CD4-positive, alpha-beta T cell treated with Interleukin-4 for 4 hours (primary cell): ENCODE measurements at places on chromosomes 6 and 20.

DNA sequence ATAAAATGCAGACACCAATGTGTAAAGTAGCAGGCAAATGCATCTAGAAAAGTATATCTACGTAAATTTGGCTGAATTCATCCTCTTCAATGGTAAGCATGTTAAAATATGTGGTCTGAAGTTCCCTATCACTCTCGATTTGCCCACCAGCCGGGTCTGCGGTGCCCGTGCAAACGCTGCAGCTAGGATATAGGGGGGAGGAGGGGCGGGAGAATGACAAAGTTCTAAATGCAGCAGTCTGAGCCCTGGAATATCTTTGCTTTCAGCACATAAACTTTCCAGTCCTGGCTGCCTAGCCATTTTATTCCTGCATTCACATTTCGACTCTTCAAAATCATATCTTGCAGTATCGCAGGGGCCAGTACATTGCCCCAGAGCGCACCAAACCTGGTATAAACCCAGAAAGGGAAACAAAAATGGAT lies 708 bp downstream of the NRN1 start:
- no peak for DNase-seq

GRCh38 chr6:128600397-128600951 lies 80.1 kb upstream of the PTPRK start:
- no peak for DNase-seq

GRCh38 chr6:149701714-149702113 lies 16.2 kb downstream of the LATS1 start:
- DNase-seq, result no peak

GRCh38 chr20:51526106-51526470 lies 16.4 kb downstream of the NFATC2 start:
- no peak for DNase-seq

DNA sequence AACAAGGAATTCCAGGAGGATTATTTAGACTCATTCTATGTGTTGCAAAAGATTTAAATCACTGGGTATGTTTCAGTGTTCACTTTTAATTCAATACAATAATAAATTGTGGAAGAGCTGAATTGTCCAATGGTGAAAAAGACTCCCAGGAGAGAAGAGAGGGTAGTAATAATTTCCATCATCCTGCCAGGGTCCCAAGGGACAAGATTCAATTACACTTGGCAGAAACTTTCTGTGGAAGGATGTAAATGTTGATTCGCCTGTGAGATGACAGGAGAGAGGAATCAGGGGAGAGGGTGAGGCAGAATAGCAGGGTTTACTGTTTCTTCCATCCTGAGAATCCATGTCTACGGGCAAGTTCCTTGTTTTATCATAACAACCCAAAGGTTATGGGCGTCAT lies 342.7 kb downstream of the ESR1 start:
- no peak for DNase-seq

DNA sequence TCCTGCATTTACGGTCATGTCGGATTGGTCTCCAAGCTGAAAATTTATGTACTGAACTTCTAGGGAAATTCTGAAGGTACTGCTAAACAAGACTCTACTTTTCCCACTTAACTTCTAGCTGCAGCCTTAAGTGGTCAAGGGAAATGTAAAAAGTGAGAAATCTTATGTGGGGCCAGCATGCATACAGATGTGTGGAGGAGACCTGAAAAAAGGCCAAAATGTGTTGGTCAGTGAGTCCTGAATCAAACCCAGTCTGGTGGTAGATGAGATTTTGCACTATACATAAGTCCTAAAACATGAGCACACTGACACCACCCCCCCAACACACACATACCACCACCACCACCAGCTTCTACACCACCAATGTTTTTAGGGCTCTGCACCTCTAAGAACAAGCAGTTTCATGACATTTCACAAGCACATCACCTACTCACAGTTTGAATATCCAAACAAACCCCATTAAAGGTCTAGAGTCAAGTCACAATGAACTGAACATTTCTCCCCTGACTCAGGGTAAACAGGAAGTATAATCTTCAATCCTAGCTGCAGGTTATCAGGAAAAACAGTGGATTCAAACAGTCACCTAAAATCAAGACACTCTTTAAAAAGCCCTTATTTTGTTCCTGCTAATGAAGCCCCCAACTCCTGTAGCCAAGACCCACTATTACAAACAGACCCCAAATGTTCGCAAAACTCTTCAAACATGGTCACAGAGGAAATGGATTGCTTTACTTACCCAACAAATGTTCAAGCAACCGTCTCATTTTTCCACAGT lies 1.6 kb downstream of the ZMYND8 start:
- DNase-seq, result no peak

GRCh38 chr20:22389836-22390542 lies 194.4 kb downstream of the FOXA2 start:
- no peak for DNase-seq

DNA sequence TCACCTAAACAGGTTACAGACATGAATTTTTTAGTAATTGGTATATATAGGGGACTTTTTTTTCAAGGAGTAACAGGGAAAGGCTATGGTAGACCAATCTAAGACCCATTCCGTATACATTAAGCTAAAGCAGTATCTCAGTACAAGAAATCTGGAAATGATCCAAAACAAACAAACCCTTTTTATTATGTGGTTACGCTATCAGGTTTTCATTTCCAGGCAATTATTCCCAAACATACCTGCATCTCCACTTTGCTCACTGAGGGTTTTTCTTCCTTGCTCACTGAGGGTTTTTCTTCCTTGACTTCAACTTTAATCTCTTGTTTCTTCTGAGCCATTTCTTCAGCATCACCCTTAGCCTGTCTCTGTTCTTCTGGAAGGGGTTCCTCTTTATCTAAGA lies 107.3 kb downstream of the EPB41L2 start:
- DNase-seq, result no peak

- no peak for DNase-seq
Observed at GRCh38 chr6:32472781-32473375, 33.2 kb downstream of the HLA-DRA start.

GRCh38 chr6:16505711-16506357 lies 255.4 kb downstream of the ATXN1 start:
- DNase-seq, result no peak

DNA sequence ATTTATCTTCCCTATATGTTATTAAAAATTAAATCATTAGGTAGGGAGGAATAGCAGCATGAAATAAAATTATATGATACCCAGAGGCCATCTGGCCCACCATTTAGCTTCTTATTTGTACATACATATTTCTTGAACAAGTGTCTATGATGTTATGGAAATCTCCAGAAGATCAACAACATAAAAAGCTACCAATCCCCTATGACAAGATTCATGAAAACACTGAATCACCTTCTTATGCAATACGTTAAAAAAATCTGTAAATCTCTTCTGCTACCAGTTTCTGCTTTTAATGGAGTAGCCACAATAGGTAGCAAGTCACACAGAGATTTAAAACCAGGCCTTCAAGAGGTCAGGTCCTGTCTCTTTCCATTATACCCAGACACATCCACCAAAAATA lies 125.8 kb upstream of the ENPP5 start:
- DNase-seq, result no peak

DNA sequence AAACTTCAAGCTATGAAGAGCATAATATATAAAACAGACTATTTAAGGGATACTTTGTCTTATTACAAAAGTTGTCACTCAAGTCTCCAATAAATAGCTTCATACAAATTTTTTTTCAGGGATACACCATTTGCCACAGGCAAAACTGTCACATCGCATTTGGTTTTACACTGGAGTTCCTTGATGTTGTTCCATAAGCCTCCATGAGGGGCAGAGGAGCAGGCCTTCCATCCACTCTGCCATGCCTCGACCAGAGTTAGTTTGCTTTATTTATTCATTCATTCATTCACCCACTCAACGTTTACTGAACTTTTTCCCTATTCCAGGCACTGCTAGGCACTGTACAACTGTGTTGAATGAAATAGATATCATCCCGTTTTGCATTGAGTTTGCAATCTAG lies 246.6 kb downstream of the PHF3 start:
- DNase-seq, result no peak

DNA sequence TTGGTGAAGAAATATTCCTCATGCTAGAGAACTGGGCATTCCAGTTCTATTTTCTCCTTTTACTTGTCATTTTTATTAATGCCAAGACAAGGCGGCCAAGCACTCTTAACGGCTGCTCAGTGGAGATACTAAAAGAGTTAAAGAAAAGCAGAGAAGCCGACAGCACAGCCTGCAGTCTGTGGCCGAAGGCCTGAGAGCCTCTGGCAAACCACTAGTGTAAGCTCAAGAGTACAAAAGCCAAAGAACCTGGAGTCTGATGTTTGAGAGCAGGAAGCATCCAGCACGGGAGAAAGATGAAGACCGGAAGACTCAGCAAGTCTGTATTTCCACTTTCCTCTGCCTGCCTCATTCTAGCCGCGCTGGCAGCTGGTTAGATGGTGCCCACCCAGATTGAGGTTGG lies 167.1 kb upstream of the FUT9 start:
- DNase-seq, result no peak

- DNase-seq, result no peak
Observed at GRCh38 chr6:6633898-6634734, 45.6 kb downstream of the LY86 start.

DNA sequence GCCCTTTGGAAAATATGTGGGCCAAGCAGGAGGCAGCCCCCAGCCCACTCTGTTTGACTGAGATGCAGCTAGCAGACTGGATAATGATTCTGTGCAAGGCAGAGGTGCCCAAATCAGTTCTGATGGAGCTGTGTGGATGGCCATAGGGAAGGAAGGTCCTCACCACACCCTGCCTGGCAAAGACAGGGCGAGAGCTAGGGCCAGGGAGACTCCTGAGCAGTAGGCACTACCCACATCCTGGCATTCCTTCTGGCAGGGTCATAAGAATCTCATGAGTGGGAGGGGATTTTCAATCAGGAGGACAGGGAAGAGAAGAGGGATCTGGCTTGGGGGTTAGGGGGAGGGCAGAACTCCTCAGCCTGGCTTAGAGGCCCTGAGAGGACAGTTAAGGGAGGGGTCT lies 18.6 kb upstream of the TREM2 start:
- DNase-seq, result no peak

DNA sequence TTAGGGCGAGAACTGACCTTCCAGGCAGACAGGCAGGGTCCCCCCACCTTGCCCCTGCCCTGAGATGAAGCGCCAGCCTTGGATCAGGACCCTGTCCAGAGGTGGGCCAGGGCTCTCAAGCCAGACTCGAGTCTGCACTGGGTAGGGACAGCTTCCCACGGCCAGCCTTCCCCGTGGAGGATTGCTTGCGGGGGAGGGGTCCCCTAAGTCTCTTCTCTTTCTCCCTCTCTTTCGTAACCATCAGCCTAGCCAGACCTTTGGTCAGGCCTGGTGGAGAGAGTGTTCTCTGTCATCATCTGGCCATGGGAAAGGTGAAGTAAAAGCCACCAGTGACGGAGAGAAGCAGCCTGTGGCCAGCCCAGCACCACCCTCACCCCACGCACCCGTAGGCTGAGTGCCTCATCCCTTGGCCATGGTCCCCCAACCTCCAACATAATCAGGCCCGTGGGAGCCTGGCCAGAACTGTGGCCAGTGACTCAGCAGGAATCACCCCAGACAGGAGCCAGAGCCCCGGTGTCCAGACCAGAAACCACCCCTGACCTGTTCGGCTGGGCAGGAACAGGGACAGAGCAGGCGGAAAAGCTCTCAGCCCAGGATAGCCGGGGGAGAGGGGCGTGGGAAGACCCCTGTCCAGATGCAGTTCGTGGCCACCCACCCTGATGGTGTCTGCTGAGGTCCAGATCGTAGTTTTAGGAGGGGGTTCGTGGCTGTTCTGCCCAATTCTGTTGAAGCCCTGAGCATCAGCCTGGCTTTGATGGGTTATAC lies 47.1 kb downstream of the SNAI1 start:
- DNase-seq, result no peak

- no peak for DNase-seq
Observed at GRCh38 chr6:78427386-78427785, 440.0 kb upstream of the IRAK1BP1 start.

DNA sequence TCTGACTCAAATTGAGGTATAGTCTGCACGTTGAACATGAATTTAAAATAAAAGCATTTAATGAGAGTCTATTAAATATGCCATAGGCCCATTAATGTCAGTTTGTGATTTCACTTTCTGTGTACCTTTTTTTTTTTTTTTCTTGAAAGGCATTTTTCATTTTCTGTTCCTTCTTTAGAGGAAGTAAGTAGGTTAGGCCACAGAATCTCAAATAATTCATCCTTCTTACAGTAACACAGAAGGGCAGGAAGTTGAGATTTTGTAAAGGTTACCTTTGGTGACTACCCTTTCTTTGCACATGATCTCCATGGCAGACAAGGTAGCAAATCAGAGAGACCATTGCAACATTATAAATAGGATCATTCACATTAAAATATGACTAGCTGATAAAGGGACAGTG lies 9.6 kb downstream of the L3MBTL3 start:
- DNase-seq, result peak; percentile 68

- no peak for DNase-seq
Observed at GRCh38 chr20:14559612-14560011, 222.2 kb upstream of the FLRT3 start.

GRCh38 chr20:59042151-59042795 lies at the start of gene PRELID3B:
Gene PRELID3B, minus strand, starts transcription at chr20:59042786. Its CDS starts 56 bp downstream, at chr20:59042730.
- peak; percentile 33 for DNase-seq

DNA sequence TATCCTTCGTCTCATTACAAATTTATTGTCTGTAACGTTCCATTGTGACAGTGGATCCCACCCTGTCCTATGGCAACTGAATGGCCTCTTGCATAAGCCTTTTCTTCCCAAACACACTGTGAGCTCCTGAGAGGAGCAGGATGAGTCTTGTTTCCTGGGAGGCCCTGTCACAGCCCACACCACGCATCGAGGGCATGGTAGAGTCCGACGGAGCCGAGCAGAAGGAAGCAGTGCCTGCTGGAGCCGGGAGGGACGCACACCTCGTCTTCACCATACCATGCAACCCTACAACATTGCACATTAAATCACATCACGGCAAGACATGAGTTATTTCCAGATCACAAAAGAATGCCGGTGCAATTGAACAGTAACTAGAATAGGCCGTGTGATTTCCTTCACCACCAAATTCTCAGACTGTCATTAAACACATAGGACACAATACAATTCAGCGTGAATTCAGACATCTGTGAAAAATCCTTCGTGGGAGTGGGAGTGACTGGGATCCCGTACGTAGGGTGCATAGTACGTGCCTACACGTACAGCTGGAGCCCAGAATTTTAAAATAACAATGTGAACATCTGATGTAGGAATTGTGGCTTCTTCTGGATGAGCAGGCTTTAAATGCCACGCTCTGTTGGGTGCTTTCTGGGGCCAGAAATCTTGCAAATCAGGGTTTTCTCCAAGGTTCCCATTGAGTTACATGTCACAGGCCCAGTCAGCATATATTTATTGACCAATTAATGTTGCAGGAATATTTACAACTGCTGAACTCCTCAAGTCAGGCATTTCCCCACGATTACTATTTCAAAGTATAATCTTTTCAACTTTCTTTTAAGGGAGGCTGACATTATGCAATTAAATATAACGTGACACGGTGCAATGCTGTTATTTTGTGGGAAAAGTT lies 201.8 kb downstream of the TTLL2 start:
- DNase-seq, result no peak

DNA sequence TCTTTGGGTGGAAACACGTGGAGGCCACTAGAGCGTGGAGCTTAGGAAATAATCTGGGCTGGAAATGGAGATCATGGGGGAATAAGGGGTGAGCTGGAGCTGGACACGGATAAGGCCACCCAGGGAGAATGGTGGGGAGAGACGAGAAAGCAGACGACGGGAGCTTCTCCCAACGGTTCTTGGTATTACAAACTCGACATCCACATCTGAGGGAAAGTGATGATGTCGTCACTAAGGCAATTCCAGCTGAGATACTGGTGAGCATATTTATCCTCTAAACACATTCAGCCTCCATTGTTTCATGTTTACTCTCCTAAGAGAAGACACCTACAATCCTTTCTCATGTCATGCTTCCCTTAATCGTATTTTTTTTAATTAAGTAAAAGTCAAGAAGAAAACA lies 50.2 kb upstream of the SNX9 start:
- no peak for DNase-seq

- DNase-seq, result peak; percentile 52
Observed at GRCh38 chr20:33933469-33933909, 60.2 kb upstream of the RALY start.
